ENCODE measurements at places on chromosomes 2 and 18.

- DNase-seq = no peak
These were observed 145.1 kb upstream of the CCDC195 start for GRCh38 chr2:224861266-224861665.

- no peak for DNase-seq
These were observed 401.9 kb downstream of the HRH4 start for GRCh38 chr18:24862201-24862816.

GRCh38 chr2:80889009-80889408, 584.5 kb upstream of the LRRTM1 start:
- DNase-seq = no peak

DNA sequence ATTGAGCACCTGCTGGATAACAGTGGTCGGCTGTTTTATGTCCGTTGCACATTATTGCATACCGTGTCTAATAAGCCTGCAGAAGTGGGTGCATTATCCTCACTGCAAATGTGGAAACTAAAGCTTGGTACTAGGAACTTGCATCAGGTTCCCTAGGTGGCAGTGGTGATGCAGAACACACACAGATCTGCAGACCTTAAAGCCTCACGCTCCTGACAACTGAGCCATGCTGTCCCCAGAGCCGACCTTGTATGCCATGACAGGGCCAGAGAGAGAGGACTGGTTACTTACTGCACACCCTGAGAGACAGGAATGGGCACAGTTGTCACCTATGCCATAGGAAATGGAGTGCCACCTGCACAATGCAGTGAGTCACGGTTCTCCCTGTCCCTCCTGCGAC, 151.8 kb downstream of the SH3RF3 start:
- DNase-seq = no peak

GRCh38 chr2:195652911-195653310, 4.1 kb upstream of the SLC39A10 start:
- no peak for DNase-seq

DNA sequence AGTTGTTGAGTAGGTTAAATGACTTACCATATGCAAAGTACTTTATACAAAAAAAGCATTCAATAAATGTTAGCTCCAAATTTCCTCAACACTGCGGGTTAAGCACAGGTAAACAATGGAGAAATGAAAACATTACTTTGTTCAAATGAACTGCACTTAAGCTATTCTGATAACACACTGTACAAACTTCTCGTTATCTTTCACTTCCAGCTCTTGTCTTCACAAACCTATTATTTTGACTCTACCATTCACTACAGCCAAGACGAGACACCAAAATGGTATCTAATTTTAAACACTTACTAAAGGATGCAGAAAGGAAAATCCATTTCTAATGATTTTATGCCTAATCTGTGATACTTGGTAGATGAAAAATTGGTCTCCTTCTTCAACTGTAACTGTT, 43.8 kb downstream of the SLC40A1 start:
- no peak for DNase-seq

- DNase-seq = no peak
These were observed 34.3 kb upstream of the PIEZO2 start for GRCh38 chr18:11183637-11184036.

DNA sequence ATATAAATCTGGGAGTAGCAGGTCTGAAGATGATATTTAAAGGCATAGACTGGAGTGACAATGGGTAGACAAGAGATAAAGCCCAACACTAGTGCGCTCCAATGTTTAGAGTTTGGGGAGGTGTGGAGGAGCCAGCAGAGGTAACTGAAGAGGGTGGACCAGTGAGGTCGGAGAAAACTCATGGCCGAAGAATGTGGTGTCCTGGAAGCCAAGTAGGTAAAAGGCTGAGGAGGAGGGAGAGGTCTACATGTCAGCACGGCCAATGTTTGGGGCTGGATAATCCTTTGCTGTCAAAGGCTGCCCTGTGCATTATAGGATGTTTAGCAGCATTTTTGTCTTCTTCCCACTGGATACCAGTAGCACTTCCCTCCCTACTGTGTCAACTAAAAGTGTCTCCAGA, 78.8 kb upstream of the KCNE4 start:
- DNase-seq = no peak

- no peak for DNase-seq
These were observed 212.6 kb downstream of the EN1 start for GRCh38 chr2:118634876-118635275.

GRCh38 chr2:64203131-64203857, 59.1 kb upstream of the PELI1 start:
- no peak for DNase-seq

GRCh38 chr2:177783835-177784744, 288.5 kb downstream of the PDE11A start:
- no peak for DNase-seq

GRCh38 chr2:70690846-70691245, 77.2 kb downstream of the ADD2 start:
- DNase-seq = no peak

Measured in stimulated activated CD4-positive, alpha-beta T cell treated with anti-CD3 and anti-CD28 coated beads, TNF-alpha, amount 100 ng/mL, for 24 hours (primary cell).